CD4-positive, alpha-beta T cell treated with Interleukin-1 beta for 1 hour (primary cell): ENCODE measurements at places on chromosomes 2 and 18.

- no peak for DNase-seq
Observed at GRCh38 chr2:120565929-120566328, 169.7 kb upstream of the GLI2 start.

- no peak for DNase-seq
Observed at GRCh38 chr18:4755848-4756247, 300.7 kb upstream of the DLGAP1 start.

- DNase-seq: no peak
Observed at GRCh38 chr2:9570182-9571060, 14.8 kb upstream of the ADAM17 start.

DNA sequence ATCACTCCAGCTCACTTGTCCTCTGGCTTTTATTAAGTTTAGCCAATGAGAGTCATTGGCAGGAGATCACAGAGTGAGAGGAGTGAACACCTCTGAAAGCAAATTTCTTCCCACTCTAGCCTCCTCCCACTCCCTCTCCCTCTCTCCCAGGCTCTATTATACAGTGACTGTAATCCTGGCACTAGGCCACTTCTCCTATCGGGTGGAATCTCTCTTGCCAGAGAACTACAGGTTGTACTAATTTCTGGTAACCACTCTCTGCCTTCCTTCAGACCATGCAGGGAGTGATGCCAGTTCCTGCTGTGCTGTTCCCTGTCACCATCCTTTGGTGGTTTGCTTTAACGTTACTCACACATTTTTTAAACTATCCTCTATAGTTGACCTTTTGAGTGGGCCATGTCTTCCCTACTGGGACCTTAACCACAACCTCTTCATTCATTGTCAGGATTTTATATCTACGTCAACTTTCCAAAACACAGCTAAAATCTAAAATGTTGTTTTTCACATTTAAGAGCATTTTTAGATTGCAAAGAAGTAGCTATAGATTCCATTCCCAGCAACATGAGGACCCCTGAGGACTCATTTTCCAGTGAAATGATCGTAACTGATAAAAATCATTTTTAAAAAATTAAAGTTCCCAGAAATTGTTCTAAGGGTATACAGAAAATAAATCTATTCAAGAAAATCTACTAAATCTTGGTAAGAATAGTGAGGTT lies 217.1 kb downstream of the MREG start:
- no peak for DNase-seq

DNA sequence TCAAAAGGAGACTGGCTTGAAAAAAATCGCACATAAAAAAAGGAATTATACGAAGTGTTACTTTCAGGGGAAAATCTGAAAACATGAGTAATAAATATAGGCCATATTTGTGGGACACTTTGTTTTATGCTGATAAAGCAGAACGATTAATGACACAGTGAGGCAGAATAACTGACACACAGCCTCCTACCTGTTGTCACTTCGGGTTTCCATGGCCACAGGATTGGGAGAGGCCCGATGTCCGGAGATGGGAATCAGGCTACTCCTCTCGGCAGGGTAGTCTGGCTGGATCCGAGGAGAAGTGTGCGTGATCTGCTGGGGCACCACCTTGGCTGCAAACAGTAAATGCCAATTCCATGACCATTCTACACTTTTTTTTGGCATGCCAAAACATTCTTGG lies 31.7 kb downstream of the SAP130 start:
- DNase-seq: no peak

- DNase-seq: no peak
Observed at GRCh38 chr2:37779611-37780386, 108.4 kb upstream of the CDC42EP3 start.

DNA sequence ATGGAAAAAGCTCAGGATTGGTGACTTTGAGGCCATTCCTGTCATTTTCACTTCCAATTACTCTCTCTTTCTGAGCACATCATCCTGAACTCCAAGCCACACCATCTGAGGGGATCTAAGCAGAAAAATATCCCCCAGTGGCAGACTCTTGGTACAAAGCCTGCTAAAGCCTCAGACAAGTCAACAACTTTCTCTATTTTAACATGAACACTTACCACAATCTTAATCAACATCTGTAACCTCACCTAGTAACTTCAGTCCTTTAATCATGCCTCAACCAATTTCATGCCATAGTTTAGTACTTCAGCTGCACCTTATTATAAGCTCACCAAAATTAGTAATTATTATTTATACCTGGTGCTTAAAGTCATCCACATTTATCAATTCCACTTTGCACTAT lies 128.9 kb downstream of the DTNB start:
- DNase-seq: no peak

GRCh38 chr2:145739681-145740080 lies 1219.8 kb upstream of the ZEB2 start:
- DNase-seq: no peak

DNA sequence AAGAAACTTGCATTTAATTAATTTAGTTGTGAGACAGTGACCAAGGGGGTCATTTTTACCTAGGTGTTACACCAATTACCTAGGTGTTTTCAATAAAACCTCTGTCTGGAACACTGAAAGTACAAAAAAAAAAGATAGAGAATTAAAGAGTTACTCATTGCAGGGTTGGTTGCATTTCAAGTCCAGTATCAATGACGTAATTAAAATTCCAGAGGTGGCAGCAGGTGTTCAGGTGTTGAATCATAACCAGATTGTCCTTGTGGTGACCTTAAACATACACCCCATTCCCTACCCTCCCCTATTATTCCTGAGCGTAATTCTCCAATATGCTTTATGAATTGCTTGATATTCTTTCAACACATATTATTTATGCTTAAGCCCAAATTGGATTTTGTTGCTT lies 352.0 kb upstream of the SLC8A1 start:
- DNase-seq: no peak

GRCh38 chr2:101344137-101344536 lies 35.6 kb upstream of the RNF149 start:
- no peak for DNase-seq

DNA sequence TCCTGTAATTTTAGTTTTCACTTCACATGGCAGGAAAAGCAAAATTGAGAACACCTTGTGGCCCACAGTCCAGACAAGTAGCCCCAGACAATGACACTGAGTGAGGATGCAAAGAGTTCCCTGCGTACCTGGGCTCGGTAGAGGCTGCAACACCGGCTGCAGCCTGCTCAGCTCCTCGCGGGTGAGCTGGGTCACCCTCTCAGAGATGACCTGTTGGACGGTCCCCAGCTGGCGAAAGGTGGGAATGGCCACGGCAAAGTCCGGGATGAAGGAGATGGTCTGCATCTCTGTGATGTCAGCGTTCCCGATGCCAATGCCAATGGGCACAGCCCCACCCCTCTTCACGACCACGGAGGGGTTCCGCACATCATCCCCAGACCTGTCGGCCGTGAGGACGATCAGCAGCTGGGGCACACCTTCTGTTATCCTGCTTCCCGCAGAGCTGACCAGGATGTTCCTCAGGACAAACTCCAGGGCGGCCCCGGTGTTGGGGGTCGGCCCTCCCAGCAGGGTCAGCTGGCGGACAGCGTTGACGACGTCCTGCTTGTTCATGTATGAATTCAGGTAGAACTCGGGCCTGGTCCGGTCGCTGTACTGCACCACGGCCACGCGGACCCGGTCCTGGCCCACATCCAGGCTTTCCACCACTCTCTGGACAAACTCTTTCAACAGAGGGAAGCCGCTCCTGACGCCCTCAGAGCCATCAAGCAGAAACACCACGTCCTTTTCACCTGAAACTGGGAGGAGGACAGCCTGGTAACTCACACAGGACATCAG lies 39.5 kb downstream of the COL6A3 start:
- no peak for DNase-seq

DNA sequence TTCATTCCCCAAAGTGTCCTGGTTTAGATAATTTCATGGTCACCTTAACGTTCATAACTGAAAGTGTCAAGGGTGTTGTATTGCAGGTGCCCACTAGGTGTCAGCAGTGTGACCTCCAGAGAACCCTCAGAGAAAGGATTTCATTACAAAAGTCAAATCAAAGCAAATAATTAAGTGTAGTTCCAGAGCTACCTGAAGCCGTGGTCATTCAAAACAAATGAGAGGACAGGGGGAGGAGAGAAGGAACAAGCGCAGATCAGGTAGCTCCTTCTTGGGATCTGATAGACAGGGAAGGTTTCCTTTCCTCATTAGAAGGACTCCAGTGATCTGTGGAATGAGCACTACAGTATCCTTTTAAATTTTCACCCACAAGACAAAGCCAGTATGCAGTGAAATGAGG lies at the start of gene SLC9A4:
Gene SLC9A4, plus strand, starts transcription at position 207 of the 400 bp plus-strand sequence. CDS start 534 bp downstream, outside the sequence.
- peak; percentile 24 for DNase-seq

GRCh38 chr18:75507636-75508035 lies 80.1 kb upstream of the SMIM21 start:
- DNase-seq: no peak

- no peak for DNase-seq
Observed at GRCh38 chr2:206707164-206707701, 11.0 kb downstream of the DYTN start.

- DNase-seq: no peak
Observed at GRCh38 chr18:35510076-35510651, 12.4 kb upstream of the INO80C start.

DNA sequence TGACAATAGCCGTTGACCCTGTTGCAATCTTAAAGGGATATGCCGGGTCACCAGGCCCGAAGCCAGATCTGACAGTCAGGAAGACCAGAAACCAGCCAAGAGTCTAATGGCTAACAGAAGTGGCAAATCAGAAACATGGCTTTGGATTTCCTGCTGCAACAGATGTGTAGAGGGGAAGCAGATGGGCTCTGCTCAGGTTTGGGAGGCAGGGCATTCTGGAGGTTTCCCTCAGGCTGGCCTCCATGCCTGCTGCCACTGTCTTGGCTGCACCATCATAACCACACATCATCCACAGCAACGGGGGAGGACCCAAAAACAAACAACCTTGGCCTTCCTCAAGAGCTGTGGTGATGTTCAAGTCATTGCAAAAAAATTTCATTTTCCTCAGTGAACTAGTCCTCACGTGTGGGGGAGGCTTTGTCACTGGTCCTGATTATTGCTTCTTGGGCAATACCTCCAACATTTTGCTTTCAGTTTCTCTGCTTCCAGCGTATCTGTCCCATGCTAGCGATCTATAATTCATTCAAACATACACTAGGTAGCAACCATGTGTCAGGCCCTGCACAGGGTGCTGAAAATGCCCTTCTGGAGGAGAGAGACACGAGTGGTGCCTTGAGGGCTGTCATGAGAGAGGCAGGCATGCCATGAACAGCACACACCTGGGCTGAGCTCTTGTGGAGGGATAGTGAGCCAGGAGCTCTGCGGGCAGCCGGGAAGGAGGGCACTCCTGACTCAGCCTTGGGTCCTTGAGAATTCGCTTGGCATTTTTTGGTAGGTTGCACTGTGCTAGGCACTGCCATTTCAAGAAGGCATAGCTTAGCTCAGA lies 48.2 kb upstream of the LGALSL start:
- no peak for DNase-seq

DNA sequence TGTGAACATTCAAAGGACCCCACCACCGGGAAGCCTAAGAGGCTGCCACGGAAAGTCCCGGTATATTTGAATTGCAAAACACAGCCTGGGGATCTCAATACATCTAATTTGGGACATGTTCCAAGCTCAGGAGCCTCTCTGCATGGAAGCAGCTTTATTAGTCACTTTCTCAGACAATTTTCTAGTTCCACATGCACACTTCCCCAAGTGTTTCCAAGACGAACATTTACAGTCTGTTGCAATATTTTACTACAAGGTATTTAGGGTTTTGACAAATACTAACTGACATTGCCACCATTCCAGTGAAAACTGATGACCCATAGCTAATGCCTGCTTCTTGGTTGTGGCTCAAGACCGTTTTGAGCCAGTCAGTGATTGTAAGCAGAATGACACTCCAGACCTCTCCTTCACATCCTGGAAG lies 145.3 kb downstream of the NCKAP5 start:
- no peak for DNase-seq

- no peak for DNase-seq
Observed at GRCh38 chr2:143142598-143142997, 13.4 kb downstream of the ARHGAP15 start.

- DNase-seq: no peak
Observed at GRCh38 chr18:11163665-11164064, 14.3 kb upstream of the PIEZO2 start.

DNA sequence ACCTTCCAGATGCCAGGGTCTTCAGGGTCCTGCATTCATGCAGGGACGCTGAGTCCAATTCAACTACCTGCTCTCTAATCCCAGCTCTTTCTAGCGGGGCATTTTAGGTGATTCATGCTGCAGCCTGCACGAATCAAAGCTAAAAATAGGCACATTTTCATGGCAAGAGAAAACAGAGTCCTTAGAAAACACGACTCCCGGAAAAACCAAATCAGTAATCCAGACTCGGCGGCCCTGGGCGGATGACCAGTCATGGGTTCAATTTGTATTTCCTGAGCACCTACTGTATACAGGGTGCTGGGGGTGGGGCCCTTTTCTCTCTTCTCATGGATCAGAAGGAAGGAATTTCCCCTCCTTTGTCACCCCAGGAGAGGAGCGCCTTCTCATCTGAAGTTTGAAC lies 64.4 kb downstream of the LONRF2 start:
- DNase-seq: no peak

- DNase-seq: no peak
Observed at GRCh38 chr2:233565685-233566140, 869 bp downstream of the USP40 start.

DNA sequence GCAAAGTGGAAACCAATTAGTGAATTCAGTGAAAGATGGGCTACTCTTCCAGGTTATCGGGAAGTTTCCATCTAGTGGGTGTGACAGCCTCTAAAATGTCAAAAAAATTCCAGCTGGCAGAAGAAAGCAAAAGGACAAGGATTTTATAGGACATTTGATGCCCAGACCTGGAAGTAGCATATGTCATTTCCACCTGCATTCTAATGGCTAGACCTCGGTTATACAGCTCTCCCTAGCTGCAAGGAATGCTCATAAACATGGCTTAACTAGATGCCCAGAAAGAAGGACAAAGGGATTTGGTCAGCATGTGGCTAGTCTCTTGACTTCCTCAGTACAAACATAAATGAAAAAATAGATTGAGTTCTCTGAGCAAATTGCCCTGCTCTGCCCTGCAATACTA lies 215.4 kb downstream of the NYAP2 start:
- DNase-seq: no peak

GRCh38 chr2:60096556-60096955 lies 456.9 kb downstream of the BCL11A start:
- DNase-seq: no peak

GRCh38 chr2:200077838-200078237 lies 122.5 kb downstream of the MAIP1 start:
- no peak for DNase-seq

DNA sequence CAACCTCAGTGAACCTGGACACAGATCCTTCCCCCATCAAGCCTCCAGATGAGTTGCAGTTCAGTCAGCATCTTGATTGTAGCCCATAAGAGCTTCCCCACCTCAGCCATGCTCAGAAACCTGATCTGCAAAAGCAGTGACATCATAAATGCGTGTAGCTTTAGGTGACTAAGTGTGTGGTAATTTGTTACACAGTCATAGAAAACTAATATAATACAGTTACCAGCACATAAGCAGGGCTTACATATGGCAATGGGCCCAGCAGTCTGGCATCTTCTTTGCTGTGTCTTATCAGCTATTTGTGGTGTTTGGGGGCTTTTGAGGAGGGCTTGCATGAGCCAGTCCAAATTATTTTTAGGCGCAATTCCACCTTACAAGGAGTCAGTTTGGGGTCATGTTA lies 807.0 kb downstream of the SLC4A3 start:
- DNase-seq: no peak
